Activated CD4-positive, alpha-beta T cell treated with anti-CD3 and anti-CD28 coated beads, Interleukin-2, amount 50 U/mL, for 4 hours (primary cell): ENCODE measurements at places on chromosomes 4 and X.

DNA sequence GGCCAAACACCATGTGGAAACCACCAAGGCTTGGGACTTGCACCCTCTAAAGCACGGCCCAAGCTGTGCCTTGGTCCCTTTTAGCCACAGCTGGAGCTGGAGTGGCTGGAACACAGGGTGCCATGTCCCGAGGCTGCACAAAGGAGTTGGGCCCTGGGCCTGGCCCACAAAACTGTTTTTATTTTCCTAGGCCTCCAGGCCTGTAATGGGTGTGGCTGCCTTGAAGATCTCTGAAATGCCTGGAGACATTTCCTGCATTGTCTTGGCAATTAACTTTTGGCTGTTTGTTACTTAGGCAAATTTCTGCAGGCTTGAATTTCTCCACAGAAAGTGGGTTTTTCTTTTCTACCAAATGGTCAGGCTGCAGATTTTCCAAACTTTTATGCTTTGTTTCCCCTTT, 55.7 kb downstream of the IL15 start:
- DNase-seq, result no peak

DNA sequence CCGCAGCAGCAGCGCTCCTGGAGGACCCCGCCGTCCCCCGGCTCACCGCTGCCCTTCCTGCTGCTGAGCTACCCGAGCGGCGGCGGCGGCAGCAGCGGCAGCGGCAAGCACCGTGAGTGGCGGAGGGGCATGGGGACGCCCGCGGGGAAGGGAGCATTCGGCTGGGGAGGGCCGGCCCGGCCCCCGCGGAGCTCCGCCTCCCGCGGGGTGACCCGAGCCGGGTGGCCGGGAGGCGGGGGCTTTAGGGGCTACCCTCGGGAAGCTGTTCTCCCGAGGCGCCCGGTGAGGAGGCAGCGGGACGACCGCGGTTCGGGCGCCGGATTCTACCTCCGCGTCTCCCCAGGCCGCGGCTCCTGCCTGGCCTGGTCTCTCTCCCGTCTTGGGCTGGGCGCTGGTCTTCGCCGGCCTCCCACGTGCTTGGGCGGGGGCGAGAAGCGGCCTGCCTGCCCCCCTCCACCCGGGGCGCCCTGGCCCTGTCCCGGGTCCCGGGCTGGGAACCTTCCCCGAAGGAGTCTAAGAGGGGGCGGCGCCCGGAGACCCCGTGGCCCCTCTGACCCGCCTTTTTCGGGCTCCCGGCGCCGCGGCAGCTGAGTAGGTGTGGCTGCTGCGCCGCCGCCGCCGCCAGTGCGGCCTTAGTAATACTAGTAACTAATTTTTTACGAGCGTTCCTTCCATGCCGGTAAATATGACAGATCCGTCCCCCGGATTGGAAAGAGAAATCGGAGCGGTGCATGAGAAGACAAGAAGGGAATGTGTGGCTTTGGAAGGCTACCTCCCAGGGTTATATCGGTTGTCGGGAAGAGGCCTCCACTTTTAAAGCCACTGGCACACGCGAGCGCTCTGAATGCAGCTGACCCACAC, 16.4 kb upstream of the RUFY3 start:
- DNase-seq, result peak; percentile 61

GRCh38 chrX:44747317-44747716, 96.5 kb upstream of the DUSP21 start:
- no peak for DNase-seq

DNA sequence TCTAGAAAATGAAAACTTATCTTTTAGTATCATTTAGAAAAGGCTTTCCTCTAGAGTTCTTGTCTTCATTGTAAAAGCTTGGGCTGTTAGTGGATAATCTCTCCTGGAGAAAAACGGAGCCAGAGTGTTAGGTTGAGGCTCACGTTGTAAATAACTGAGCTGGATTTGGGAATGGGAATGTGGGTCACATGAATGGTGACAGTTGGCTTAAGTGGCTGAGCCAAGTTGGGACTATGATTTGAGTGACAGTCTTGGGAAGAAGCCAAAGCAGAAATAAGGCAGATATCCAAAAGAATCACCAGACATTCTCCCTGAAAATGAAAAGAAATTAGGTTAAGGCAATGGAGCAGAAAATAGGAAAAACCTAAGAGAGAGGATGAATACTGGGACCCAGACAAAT, 33.6 kb upstream of the PDGFC start:
- no peak for DNase-seq

GRCh38 chr4:1736812-1737211, 15.5 kb downstream of the TACC3 start:
- DNase-seq, result no peak
